ENCODE measurements at places on chromosomes 16 and 17.

DNA sequence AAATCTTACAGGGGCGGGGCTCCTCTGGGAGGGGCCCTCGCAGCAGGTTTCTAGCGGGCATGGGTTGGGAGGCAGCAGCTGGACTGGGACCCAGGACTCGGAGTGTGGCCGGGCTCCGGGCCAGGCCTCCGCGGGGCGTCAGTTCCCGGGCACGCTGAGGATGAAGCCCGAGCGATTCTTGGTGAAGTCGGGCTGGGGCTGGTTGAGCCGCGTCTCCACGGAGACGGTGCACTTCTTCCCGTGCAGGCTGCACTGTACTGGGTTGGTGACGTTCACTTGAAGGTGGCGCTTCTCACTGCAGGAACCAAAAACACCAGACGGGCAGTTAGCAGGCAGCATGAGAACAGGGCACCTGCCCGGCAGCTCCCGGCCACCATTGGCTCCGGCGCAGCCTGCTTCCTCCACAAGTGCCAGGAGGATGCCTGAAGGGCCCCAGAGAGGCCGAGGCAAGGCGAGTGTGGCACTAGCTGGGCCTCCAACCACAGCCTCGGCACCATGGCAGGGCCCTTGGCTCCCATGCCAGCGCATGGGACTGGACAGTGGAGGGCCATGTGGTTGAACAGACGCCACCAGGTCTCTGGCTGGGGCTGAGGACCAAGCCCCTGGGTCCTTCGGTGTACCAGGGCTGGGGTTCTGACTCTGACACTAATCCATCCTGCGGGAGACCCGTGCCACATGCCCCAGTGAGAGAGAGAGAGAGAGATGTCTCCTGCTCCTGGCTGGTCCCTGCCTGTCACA is 8.0 kb downstream of the CDK5R1 start:
- DNase-seq = no peak

DNA sequence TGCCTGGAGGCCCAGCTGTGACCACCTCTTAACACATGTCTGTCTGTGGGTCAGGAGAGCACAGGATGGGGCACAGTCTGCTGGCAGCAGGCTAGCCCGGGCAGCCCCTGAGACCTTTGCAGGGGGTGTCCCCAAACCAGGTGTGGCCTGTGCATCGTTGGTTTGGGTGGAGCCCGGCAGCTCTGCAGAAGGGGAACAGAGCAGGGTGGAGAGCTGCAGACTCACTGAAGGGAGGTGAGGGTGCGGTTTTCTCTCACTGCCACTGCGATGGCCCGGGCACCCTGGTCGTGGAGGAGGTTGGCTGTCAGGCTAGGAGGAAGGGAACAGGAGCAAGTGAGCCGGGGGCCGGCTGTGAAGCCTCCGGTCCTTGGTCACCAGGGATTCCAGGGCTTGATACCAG is 28.8 kb downstream of the NLRC3 start:
- DNase-seq = no peak

- DNase-seq = no peak
Measured at GRCh38 chr16:88387941-88388627, 5.3 kb downstream of the ZNF469 start.

GRCh38 chr16:67919622-67920221 is 11.9 kb downstream of the CTRL start:
- no peak for DNase-seq

GRCh38 chr16:4265676-4266075 is 7.1 kb downstream of the TFAP4 start:
- no peak for DNase-seq

DNA sequence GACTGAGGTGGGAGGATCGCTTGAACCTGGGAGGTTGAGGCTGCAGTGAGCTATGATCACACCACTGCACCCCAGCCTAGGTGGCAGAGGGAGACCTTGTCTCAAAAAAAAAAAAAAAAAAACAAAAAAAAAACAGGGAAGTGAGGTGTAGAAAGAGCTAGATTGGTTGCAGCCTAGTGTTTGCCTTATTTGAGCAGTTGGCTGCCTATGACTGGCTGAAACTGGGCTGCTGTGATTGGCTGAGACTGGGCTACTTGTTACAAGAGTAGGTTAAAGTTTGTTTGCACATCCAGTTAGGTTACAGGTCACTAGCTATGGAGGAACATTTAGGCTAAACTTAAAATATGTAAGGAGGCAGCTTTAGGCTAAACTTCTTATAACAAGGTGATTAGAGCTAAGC is 5.7 kb downstream of the DHRS7B start:
- DNase-seq = no peak

GRCh38 chr16:13101828-13102227 is 200.4 kb downstream of the SHISA9 start:
- DNase-seq = no peak

DNA sequence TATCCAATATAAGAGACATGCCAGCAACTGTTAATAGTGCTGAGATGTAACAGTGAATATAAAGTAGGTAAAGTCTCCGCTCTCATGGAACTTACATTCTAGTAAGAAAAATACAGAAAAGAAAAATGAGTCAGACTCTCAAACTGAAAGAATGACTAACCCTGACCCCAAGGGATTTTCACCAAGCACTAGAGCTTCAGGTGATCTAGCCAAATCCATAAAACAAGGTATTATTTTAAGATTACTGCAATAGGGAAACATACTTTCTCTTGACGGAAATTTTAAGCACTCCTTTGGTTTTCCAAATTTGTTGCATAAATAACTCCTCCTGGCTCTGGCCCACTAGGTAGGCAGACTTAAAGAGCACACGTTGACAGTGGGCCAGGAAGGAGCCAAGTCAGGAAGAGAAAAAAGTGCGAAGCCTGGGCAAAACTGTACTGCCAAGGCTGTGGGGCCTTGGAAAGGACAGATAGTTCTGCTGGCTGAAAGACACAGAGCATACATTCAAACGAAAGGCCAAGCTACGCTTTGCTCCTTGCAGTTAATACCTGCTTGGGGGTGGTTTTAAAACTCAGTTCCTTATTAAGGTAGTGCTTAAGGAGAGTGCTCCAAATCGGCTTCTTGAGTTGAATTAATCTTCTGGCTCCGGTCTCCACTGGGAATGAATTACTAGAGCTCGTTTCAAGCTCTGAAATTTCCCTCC is 1.4 kb downstream of the GOT2 start:
- no peak for DNase-seq

DNA sequence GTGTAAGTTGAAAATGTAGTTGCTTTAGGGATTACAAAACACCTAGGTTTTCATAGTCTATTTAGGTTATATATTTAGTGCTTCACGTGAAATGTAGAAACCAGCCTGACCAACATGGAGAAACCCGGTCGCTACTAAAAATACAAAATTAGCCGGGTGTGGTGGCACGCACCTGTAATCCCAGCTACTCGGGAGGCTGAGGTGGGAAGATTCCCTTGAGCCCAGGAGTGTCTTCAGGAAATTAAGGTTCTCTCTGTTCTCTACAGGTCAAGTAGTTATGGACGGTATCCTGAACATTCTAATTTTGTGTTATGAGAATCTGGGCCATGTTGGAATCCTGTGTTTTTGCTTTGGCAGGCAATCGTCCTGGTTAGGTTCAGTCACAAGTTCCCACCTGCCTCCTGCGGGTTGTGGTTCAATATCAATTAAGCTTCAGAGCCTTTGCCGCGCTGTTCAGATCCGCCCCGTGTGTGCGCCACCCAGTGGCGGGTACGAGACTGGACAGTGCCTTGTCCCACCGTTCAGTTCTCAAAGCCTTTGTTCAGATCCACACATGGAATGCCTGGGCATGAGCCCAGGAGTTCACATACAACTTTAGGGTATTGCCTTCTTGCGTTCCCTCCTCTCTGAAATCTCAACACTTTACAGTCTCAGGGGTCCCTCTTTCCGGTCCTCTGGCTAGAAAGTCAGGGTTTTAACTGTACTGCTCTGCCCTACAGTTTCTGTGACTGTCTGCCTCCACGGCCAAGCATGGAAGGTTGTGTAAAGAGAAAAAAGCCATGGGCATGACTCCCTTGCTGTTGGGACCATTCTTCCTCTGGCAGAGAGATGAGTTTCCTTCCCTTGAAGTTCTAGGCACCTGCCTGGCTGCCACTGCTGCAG is 41.7 kb downstream of the HEATR6 start:
- peak; percentile 75 for DNase-seq

DNA sequence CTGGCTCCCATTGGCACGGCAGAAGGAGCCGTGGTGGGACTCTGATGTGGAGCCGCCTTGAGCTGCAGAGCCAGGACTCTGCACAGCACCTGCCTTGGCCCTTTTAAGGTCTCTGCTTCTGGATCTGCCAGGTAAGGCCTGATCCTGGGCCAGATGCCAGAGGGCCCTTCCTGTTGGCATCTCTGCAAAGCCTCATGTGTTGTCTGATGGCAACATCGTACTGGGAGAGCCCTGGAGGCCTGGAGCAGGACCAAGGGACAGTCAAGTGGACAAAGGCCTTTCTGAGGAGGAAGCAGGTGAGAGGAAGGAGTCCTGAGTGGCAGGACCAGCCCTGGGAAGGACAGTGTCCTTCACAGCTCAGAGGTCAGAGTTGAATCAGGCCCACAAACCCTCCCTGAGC is 26.1 kb downstream of the SOCS1 start:
- DNase-seq = no peak

- DNase-seq = peak; percentile 30
Measured at GRCh38 chr17:17044846-17045561, 2.7 kb downstream of the MPRIP start.

GRCh38 chr17:6799738-6800137 is 23.7 kb downstream of the FBXO39 start:
- no peak for DNase-seq

DNA sequence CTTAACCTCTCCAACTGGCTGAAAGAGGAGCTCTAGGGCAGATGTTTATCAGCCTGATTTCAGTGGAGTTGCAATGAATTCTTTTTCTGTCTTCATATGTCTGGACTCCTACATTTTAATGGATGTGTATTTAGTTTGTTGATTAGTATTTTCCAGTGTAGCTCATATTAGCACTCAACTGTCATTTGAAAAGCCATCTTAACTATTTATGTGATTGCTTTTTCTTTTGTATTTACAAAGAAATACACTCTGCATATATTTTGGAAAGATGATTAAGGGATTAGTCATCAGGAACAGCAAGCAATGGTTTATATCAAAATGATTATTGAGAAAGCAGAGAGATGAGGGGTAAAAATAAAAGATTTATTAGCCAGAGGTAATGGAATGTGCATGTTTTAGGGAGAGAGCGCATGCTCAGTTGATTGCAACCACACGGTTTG is 71.1 kb downstream of the WWOX start:
- no peak for DNase-seq

GRCh38 chr16:69906838-69907401 is 44.2 kb upstream of the CLEC18A start:
- no peak for DNase-seq

- no peak for DNase-seq
Measured at GRCh38 chr17:16971458-16972338, at the start of gene TNFRSF13B. TNFRSF13B (minus strand) TSS chr17:16972118; CDS start chr17:16972075, 43 bp downstream.

DNA sequence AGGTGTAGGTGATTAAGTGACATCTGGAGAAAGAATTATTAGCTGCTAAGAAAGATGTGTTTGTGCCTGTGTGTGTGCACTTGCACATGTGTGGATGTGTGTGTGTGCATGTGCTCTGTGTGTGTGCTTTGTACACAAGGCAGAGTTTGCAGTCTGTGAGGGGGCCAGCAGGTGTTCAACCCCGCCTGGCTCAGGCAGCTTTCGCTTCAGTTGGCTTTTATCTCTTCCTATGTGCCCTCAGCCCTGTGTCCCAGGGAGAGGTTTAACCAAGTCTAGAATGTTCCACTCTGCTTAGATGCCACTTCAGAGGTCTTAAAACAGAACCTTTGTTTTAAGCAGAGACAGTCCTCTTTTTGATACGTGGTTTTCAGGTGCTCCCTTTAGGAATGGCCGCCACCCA is 58.8 kb downstream of the CDH13 start:
- no peak for DNase-seq

GRCh38 chr17:56786989-56787482 is 46.7 kb downstream of the C17orf67 start:
- peak; percentile 37 for DNase-seq

- DNase-seq = no peak
Measured at GRCh38 chr16:694187-694862, 4.1 kb upstream of the WDR24 start.

DNA sequence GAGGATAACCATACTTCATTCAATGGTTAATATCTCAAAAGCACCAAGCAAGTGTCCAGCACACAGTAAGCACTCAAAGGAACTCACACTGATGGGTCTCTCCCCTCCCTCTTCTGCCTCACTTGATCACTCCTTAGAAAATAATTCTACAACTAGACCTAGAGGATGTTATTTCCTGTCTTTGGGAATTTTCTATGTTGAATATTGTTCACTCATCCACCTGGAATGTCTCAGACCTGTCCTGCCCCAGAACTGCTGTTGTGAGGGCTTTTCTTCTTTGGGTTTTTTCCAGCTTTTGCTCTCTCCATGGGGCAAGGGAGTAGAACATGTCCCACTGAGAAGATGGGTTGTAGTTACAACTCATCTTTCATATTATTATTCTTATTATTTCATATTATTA is 25.3 kb downstream of the NXPH3 start:
- no peak for DNase-seq
